NCI-H69 (cell line): ENCODE measurements at places on chromosomes 7 and 10.

DNA sequence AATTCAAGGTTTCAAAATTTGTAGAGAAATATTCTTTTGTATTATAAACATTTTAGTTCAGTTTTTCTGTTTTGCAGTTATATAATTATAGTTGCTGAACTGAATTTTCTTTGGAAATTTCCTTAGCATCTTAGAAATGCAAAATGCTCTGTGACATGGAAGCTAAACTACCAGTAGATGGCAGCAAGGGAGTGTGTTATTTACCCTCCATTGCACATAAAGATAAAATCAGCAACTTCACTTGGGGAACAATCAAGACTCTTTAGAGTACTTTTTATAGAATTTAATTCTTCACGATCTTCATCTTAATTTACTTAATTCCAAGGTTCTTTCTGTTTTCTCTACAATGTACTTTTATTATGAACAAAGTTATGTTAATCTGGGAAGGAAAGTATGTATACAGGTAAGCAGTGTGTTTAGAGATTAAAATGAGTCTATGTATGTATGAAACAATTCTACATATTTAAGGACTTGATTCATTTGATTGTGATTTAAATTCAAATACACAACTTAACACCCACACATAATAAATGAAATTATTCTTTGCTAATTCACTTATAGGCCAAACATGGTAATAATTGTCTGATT is 404.2 kb downstream of the THSD7A start:
- peak; percentile 83 for DNase-seq

DNA sequence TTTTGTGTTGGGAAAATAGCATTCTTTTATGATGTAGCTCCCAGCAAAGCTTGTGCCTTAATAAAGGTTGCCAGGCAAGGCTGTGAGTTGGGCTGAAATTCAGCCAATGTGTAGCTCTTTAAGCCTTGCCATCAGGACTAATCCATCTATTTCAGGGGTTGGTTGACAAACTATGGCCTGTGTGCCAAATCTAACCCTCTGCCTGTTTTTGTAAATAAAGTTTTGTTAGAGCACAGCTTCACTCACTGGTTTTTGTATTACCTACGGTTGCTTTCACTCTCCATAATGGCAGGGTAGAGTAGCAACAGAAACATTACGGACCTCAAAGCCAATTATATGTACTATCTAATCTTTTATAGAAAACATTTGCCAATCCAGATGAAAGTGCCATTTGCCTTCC is 638.1 kb upstream of the POT1 start:
- peak; percentile 70 for DNase-seq

- no peak for DNase-seq
Observed at GRCh38 chr10:31623466-31623865, 304.4 kb downstream of the ZEB1 start.

- DNase-seq: no peak
Observed at GRCh38 chr10:94232711-94233383, 129.9 kb downstream of the NOC3L start.

DNA sequence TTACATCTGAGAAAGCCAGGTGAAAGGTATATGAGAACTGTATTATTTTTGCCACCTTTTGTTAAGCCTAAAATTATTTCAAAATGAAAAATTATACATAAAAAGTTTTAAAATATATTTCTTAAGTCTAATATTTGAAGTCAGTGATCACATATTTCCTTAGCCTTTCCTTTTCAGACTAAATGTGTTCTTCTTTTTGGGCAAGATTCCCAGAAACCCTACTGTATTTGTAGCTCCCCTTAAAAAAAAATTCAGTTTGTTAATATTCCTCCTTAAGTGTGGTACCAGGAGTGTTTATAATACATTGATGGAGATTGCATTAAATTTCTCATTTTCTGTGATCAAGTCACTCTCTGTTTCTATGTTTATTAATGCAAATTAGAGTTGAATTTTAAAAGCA is 22.8 kb downstream of the DNAJC1 start:
- no peak for DNase-seq

DNA sequence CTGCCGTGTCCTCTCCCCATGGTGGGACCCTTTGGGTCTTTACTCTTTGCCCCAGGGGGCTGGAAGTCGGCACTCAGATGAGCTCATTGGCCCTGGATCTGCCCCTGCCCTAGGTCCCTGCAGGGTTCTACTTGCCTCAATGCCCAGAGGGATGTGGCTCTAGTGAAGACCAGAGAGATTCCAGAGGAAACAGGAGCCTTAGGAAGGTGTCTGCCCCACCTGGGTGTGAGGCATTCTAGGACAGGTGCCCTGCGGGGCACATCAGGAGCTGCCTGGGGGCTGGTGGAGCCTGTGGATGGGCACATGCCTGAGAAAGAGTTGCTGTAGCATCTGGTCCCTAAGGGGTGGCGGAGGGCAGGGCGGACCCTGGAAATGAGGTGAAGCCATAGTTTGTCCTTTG is 128.6 kb downstream of the ADCY1 start:
- no peak for DNase-seq

- DNase-seq: peak; percentile 82
Observed at GRCh38 chr7:100799037-100799896, 28.1 kb downstream of the EPHB4 start.

DNA sequence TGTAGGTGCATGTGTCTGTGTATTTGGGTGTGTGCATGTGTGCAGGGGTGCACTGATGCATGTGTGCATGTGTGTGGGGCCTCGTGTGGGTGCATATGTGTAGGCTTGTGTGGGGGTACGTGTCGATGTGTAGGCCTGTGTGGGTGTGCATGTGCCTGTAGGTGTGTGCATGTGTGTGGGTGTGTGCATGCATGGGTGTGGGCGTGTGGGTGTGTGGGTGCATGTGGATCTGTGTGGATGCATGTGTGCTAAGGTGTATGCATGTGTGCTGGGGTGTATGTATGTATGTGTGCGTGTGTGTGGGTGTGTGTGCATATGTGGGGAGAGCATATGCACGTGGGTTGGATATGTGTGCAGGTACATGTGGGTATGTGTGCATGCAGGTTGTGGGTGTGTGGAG is 73.2 kb downstream of the NKX6-2 start:
- no peak for DNase-seq

GRCh38 chr7:50379082-50379481 is 71.1 kb downstream of the FIGNL1 start:
- peak; percentile 92 for DNase-seq

DNA sequence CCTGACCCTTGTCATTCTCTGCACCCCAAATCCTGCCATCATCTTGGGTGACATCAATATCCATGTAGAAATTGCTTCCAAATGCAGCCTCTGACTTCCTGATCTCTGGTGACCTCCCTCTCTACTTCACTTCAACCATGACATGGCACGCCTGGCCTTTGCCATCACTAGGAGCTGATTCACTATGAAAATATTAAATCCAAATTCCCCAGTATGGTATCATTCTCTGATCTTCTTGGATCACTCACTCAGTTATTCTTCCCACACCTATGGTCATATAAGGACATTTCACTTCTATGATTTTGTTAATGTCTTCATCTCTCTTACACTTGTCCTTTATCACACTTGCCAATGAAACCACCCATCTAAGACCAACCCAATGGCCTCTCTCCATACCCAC is 73.7 kb upstream of the ODAD2 start:
- DNase-seq: no peak

DNA sequence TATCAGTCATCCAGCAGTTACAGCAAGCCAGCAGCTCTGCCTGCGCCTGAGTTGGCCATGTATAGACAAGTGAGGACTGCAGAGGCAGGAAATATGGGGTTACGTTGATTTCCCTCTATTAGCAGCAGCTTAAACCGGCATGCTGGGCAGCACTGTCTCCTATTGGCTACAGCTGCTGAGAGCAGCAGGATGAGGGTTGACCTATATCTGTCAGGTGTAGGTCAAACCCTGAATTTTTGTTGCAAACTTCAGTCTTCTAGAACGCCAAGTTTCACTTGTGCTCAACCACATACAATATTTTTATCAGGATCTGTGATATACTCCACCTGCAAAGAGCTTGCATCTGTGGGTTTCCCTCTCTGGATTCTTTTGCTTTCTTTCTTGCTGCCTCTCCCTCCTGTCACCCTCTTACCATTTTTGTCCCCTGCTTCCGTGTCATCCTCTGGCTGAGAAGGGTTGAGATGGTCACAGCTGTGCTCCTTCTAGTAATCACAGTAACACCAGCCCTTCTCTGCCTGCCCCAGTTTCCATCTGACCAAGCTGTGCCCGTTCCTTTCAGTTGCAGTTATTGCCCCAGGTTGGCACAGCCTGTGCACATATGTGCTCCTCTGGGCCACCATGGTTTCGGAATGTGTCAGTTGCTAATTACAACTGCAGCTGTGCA is 23.8 kb upstream of the GLCCI1 start:
- DNase-seq: peak; percentile 38

- no peak for DNase-seq
Observed at GRCh38 chr10:24177636-24178035, 31.3 kb upstream of the KIAA1217 start.

GRCh38 chr10:29992914-29993313 is 66.5 kb downstream of the JCAD start:
- no peak for DNase-seq

DNA sequence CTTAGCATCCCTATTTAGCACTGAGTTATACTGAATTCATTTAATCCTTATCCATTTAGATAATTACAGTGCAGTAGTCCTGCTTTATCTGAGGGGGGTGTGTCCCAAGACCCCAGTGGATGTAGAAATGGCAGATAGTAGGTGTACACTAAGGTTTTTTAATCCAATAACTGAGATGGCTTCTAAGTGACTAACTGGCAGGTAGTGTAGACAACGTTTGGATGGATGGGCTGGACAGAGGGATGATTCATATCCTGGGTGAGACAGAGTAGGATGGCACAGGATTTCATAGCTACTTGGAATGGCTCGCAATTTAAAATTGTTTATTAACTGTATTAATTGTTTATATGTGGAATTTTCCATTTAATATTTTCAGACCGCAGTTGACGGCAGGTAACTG is 295.6 kb downstream of the CCDC3 start:
- DNase-seq: no peak

DNA sequence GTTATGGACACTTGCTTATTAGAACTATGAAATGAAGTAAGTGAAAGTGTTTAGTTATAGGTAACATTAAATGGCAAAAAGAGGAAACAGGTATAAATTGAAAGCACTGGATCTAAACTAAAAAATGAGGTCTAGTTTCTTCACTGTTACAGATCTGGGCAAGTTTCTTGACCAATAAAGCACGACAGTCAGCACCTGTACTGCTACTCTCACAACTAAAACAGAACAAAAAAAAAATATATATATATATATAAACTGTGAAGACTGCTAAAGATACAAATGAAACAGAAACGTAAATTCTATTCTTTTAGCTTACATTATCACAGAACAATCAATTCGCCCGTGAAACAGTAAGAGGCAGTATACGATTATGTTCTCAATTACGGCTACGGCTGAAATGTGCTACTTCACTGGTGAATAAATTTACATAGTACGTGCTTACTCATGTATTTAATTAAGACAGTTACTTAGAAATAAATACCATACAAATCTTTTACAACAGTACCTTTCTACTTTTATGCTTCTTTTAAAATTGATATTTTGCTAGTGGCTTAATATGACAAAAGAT is 4.2 kb downstream of the AHR start:
- DNase-seq: peak; percentile 38

- peak; percentile 14 for DNase-seq
Observed at GRCh38 chr10:101092881-101093354, 31.1 kb downstream of the KAZALD1 start.

DNA sequence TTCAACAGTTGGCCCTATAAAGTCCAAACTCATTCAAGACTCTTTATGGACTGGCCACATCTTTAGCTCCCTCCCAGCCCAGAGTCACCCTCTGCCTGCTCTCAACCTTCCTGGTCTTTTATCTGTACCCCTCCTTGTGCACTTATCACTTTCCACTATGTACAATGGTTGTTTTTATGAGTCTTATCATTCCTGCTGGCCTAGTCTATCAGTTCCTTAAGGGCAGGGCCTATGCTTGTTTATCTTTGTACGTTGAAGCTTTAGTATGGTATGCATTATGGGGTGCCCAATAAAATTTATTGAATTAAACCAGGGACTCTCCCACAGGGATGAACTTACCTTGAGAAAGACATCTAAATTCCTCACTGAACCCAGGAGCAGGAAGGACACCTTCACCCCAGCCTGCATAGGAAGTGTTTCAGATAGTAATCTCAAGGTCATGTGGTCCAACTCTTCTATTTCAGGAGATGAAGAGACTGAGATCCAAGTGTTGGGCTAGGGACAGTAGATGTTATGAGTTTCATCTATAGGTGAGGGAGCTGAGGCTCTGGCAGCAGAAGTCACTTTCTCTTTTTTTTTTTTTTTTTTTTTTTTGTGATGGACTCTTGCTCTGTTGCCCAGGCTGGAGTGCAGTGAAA is 13.3 kb upstream of the PDCD4 start:
- DNase-seq: no peak
